Kidney (tissue), 22 donors: ENCODE measurements at places on chromosomes 5 and 9. TPM values are rescaled to one million over a fixed set of nuclear protein-coding genes. Genes with fewer than 3 reads are reported as not detected.

GRCh38 chr5:10703676-10704075 lies 57.4 kb downstream of the DAP start:
- no peak for DNase-seq

The SIMC1 gene
- 4.1 TPM for polyA plus RNA-seq

GRCh38 chr5:63820577-63820976 lies 141.7 kb downstream of the HTR1A start:
- DNase-seq = no peak

The STC2 gene
- polyA plus RNA-seq = 2.1 TPM

DNA sequence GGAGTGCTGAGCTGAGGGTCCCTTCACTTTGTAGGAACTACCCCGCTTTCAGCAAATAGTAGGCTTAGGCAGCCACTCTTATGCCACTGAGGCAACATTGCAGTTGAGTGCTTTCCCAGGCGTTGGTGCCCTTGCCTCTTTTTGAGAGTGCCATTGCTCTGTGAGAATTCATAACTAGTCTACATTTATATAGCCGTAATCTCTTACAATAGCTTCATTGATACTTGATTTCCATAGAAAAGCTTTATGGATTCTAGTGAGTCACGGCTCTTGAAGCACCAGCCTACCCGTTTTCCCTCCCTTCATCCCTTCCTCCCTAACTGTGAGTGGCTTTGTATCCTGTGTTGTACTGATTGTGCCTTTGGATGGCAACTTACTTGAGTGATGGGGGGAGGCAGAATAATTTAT lies 283.9 kb downstream of the AOPEP start:
- DNase-seq = no peak

- DNase-seq = no peak
Observed at GRCh38 chr5:178730940-178731265, 444 bp upstream of the ZNF354A start.

DNA sequence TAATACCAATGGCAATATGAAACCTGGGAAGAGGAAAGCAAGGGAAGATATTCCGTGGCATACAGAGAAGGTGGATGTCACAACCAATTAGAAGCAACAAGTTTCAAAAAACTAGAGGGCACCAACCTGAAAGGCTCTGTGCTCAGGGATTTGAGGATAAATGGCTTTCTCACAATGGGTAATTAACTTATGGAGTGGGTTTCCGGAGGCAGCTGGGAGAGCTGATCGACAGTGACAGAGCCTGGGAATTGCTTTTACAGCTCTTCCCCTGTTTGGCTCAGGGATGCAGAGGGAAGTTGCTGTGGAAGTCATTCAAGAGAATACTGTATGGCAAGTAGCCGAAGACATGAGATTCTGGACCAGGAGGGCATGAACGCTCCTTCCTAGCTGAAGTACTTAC lies 237.0 kb downstream of the KIF4B start:
- no peak for DNase-seq

The IL5 gene
- not detected for polyA plus RNA-seq

GRCh38 chr5:1667648-1668140 lies 131.9 kb downstream of the MRPL36 start:
- no peak for DNase-seq

The TRMT10B gene
- 5.2 TPM for polyA plus RNA-seq

The COL15A1 gene
- 4.7 TPM for polyA plus RNA-seq

DNA sequence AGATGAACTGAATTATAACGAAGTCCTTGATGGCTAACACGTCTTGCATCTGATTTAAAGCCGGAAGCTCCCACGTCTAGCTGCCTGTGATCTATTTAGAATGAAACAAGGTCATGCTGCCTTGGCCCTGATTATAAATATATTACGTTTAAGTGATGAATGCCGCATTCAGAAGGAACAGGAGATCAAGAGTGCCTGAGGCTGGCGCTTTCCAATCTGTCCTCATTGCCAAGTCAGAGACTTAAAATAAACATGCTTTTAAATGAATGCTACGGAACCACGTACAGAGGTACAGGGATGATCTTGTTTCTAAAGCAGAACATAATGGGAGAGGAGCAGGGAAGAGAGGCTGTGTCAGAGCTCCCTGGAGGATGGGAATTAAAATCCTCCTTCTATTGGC lies 292.8 kb downstream of the TLE1 start:
- no peak for DNase-seq

- no peak for DNase-seq
Observed at GRCh38 chr9:14399756-14400657, 86.1 kb upstream of the NFIB start.

GRCh38 chr5:162512935-162513565 lies 445.5 kb downstream of the GABRG2 start:
- no peak for DNase-seq

- no peak for DNase-seq
Observed at GRCh38 chr5:109900461-109900860, 210.7 kb downstream of the MAN2A1 start.

The GADD45G gene
- 48.4 TPM for polyA plus RNA-seq

- DNase-seq = no peak
Observed at GRCh38 chr5:107302441-107302840, 368.3 kb downstream of the EFNA5 start.

DNA sequence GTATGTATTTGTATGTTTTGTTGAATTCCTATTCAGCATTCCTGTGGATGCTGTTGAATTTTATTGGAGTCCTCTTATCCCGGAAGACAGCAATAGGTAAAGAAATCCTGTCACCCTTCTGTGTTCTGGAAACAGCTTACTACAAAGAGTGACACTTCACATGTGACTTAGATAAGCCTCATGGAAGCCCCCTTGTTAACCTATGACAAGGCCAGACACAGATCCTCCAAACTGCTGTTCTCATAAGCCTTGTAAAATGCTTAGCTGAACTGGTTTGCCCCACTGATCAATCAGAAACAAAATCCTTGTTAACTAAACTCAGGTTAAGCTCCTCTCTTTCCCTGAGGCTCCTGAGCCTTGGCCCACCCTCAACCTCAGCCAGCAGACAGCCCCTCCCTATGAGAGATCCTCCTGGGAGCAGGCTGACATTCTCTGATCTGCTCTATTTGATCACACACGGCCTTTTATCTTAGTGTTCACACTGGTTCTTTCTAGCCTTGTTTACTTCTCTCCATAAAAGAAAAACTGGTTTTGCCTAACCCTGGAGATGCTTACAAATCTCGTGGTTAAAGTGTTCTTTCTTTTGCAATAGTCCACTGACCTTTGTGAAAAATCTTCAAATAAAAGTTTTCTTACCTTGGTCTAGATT lies 29.4 kb upstream of the ATP6V1G1 start:
- no peak for DNase-seq

- DNase-seq = no peak
Observed at GRCh38 chr9:87507576-87507975, 9.9 kb downstream of the DAPK1 start.
